ENCODE measurements at places on chromosomes 1 and 21. TPM values are rescaled to one million over a fixed set of nuclear protein-coding genes. Genes with fewer than 3 reads are reported as not detected.

KRTAP22-1 gene
- not detected for total RNA-seq

SYT11 gene
- total RNA-seq = 31.8 TPM

MAP1LC3C gene
- 0.70 TPM for total RNA-seq

CYP4Z1 gene
- total RNA-seq = not detected

ERICH3 gene
- total RNA-seq = under 0.01 TPM

SLAMF8 gene
- total RNA-seq = not detected

RBM11 gene
- total RNA-seq = not detected

DNAJC28 gene
- total RNA-seq = 1.4 TPM

LCE1C gene
- total RNA-seq = not detected

LRRC8B gene
- total RNA-seq = 0.35 TPM
